Muscle of leg (tissue), 16 donors: ENCODE measurements at places on chromosomes 16 and 17. TPM values are rescaled to one million over a fixed set of nuclear protein-coding genes. Genes with fewer than 3 reads are reported as not detected.

MYCBPAP gene
- total RNA-seq, result 0.66 TPM

WIPF2 gene
- total RNA-seq, result 4.6 TPM

- DNase-seq, result peak; percentile 96
Measured at GRCh38 chr17:78925234-78925633, at the start of gene TIMP2. Gene TIMP2 (minus strand): TSS chr17:78925387. CDS start chr17:78925088, 299 bp downstream.

- peak; percentile 43 for DNase-seq
Measured at GRCh38 chr16:55901566-55902217, 26.5 kb upstream of the CES5A start.

GRCh38 chr17:57908278-57908677 lies 46.9 kb downstream of the CUEDC1 start:
- no peak for DNase-seq

GRCh38 chr17:11353601-11354000 lies 112.6 kb downstream of the SHISA6 start:
- peak; percentile 87 for DNase-seq

GRCh38 chr16:65200857-65201256 lies 79.0 kb upstream of the CDH11 start:
- DNase-seq, result peak; percentile 45
